SHP77 (cell line): ENCODE measurements at places on chromosomes 5 and 9.

DNA sequence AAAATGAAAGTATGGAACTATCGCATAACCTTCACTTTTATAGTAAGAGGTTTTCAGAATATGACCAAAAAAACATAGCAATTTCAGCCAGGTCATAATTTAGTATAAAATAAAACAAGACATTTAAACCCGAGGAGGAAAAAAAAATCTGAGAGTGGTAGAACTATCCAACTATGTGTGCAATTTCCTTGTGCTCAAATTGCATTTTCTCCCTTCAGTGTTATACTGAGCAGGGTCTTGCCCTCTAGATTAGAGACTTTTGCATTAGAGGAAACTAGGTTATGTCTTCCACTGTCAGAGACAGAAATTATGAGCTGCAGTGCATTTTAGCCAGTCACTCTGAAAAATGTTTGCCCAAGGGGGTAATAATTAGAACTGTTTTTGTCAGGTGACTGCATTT lies 330.6 kb downstream of the NR2F1-AS1 start:
- DNase-seq: no peak

GRCh38 chr5:175867587-175868347 lies 3.6 kb upstream of the CPLX2 start:
- DNase-seq: peak; percentile 87

DNA sequence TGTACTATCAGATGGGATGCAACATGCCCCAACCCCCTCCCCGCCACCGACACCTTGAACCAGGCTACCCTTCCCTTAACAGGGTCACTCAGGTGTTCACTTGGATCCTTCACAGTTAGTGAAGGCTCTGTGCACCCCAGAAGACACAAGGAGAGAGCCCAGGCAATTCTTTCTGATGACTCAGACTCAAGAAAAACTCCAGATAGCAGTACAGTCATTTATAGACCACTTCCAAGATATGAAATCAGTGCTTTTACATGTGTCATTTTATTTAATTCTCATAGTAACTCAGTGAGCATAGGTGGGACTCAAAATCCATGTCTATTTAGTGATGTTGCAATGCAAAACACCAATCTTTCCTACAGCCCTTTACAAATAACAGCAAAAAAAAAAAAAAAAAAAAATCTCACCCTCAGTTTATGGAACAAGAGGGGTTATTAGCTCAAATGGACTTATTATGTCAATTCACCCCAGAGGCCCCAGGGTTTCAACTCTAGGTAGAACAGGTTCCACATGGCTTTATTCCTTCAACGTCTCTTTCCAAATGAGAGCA lies 71.9 kb downstream of the FOXD1 start:
- DNase-seq: no peak

- DNase-seq: no peak
Observed at GRCh38 chr5:156949424-156949823, 13.6 kb downstream of the TIMD4 start.

GRCh38 chr9:134404376-134405358 lies 78.4 kb downstream of the RXRA start:
- DNase-seq: no peak

GRCh38 chr5:54470677-54471076 lies 15.2 kb downstream of the HSPB3 start:
- DNase-seq: no peak

DNA sequence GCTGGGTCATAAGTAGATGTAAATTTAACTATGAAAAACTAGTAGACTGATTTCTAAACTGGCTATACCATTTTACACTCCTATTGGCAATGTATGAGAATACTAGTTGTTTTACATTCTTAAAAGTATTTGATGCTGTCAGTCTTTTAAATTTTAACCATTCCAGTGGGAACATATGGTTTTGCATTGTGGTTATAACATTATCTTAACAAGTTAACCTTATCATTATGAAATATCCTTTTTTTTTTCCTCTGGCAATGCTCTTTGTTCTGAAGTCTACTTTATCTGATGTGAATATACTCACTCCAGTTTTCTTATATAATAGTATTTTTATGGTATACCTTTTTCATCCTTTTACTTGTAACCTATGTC lies 548.9 kb upstream of the CLINT1 start:
- DNase-seq: no peak

DNA sequence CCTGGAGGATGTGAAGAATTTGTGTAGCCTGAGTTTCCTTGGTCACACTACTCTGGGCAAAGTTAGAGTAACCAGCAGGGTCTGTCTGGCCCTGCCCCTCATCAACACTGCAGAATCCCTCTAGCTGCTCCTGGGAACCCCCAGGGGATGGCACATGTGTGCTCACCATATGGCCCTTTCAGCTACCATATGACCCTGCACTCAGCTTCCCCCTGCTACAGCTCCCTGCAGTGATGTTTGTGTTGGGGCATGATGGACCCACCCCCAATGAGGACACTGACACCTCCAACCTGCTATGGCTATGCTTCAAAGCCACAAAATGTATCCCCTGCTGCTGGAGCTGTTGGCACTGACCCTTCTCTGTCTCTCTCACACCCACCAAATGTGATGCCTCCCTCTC lies 152.7 kb downstream of the SNX18 start:
- DNase-seq: no peak

- DNase-seq: no peak
Observed at GRCh38 chr9:69147041-69147834, 26.8 kb upstream of the TJP2 start.

DNA sequence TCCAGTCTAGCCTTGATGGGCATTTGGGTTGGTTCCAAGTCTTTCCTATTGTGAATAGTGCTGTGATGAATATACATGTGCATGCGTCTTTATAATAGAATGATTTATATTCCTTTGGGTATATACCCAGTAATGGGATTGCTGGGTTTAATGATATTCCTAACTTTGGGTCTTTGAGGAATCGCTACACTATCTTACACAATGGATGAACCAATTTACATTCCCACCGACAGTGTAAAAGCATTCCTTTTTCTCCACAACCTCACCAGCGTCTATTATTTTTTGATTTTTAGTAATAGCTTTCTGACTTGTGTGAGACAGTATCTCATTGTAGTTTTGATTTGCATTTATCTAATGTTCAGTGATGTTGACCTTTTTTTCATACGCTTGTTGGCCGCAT lies 1040.1 kb downstream of the MAT2B start:
- DNase-seq: no peak

DNA sequence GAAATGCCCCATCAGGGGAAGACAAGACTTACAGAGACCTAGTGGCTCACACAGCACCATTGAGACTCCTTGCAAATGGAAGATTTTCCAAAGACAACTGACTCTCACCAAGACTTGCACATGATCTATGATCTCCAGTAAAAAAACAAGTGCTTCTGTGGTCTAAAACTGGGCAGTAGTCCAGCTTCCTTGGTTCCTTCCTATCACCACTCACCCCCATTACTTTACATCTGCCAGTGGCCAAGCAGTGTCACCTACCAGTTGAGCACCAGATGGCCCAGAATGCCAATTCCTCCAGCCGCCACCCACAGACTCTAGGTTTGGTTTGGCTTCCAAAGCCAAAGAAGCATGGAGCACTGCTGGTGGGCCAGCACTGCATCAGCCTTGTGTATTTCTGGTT lies 47.7 kb downstream of the SH3TC2 start:
- DNase-seq: no peak

- no peak for DNase-seq
Observed at GRCh38 chr5:37054391-37054790, 177.8 kb downstream of the NIPBL start.

DNA sequence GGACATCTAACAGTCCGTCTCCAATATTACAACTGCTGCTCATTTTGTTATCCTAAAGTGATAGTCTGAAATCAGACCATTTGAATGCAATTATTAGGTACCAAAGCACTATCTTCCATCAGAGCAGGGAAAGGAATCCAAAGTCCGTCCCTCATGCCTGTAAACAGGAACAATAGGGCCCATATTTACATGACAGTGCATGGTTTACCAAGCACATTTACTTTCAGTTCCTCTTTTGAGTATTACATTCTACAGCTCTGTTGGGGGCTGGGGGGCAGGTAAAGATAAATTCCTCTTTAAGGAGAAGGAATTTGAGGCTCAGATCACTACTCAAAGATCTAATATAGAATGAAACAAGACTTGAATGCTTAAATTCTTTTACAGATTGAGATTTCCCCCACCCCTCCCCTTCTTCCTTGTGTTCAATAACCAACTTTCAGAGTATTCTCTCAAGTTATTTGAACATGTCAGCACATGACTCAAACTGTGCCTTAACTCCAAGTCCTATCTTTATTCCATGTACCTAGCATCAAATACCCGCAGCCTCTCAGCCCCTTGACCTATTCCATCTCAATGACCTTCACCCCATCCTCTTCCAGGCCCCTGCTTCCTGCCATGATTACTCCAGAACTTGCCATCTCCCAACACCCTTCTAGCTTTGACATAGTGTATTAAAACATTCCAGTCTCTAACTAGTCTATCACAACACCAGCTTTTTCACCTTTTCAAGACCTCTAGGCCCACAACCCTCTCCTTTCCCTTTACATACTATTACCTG lies 71.0 kb downstream of the BRINP1 start:
- no peak for DNase-seq

- DNase-seq: no peak
Observed at GRCh38 chr9:33750839-33751339, 44.5 kb upstream of the PRSS3 start.

DNA sequence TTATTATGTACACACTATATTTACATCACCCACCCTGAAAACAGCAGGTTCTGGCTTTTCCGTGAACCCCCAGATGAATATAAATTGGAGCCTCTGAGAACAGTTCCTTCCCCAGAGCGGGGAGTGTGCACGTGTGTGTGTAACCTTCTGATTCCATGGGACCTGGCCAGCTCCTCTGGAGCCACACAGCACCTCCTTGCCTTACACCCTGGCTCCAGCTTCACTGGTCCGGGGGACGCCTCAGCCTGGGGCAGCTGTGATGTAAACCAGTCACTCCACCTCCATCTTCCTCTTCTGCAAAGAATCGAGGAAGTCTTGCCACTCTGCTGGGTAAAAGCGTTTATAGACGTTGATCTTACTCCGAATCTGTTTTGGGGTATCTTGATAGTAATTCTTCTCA lies 4.4 kb downstream of the NOP16 start:
- DNase-seq: no peak

GRCh38 chr5:98933445-98934072 lies 4.8 kb upstream of the CHD1 start:
- no peak for DNase-seq

- DNase-seq: no peak
Observed at GRCh38 chr5:108661590-108662219, 86.0 kb upstream of the FER start.

- no peak for DNase-seq
Observed at GRCh38 chr9:14061936-14062585, 251.9 kb downstream of the NFIB start.

DNA sequence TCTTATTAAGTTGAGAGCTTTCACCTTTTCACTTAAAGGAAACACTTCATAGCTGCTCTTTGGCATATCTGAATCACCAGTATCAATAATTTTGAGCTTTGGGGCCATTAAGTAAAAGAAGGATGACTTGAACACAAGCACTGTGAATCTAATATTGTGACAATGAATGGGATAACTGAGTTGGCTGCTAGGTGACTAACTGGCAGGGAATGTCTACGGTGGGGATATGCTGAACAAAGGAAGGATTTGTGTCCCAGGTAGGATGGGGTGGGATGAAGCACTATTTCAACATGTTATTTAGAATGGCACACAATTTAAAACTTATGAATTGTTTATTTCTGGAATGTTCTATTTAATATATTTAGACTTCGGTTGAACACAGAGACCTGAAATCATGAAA lies 123.6 kb downstream of the TEX10 start:
- DNase-seq: no peak

DNA sequence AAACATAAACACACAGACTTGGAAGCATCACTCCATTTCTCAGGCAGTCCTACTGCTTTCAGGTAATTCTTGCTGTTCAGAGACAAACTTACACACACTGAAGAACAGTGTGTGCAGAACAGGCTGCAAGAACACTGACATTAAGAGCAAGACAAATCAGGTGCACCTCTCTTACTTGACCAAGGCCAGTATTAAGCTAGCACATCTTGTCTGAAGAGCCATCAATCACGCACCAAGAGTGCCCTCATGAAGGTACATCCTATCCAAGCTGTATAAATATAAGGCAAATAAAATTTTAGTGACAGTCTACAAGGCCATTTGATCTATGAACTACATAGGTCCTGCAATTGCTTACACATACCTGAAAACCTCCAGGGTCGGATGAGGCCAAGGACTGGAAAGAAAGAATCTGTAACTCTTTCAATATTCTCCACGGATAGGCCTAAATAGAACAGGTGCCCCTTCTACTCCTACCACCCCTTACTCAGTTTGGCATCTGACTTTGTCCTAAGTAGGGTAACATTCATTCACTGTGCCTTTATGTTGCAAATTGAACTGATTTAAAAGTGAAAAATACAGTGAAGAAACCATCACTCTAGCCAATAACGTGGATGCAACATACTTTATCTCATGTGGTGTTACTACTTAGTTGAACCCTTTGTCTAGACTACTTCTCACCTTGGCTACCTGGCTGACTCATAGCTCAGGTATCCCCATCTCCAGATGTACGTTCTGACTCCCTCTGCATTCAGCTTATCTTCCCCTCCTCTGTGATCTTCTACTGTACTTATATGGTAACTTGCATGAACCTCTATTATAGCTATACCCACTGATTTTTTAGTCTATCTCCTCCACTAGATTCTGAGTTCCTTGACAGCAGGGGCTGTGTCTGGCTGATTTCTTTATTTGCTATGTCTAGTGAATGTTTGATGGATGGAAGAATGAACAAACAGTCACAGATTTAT lies 256.3 kb downstream of the KIAA0825 start:
- peak; percentile 40 for DNase-seq

- no peak for DNase-seq
Observed at GRCh38 chr9:34084562-34084961, 35.9 kb upstream of the UBAP2 start.

DNA sequence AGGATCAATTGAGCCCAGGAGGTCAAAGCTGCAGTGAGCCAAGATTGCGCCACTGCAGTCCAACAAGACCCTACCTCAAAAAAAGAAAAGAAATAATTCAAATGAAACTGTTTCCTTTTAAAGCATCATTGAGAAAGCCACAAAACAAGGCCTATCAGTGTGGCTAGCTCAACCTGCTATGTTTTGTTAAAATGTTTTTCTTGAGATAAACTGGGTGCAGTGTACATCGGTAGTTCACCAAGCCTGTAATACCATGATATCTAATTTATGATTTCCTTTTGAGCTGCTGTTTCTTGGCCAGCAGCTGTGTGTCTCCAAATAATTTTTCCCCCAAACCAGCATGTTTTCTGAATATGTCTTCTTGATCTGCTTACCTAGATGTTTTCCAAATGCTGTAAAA lies 97.3 kb upstream of the GOLGA1 start:
- no peak for DNase-seq

GRCh38 chr5:176863041-176863764 lies 35.9 kb downstream of the HK3 start:
- no peak for DNase-seq
